ENCODE measurements at places on chromosomes 2 and 18.

DNA sequence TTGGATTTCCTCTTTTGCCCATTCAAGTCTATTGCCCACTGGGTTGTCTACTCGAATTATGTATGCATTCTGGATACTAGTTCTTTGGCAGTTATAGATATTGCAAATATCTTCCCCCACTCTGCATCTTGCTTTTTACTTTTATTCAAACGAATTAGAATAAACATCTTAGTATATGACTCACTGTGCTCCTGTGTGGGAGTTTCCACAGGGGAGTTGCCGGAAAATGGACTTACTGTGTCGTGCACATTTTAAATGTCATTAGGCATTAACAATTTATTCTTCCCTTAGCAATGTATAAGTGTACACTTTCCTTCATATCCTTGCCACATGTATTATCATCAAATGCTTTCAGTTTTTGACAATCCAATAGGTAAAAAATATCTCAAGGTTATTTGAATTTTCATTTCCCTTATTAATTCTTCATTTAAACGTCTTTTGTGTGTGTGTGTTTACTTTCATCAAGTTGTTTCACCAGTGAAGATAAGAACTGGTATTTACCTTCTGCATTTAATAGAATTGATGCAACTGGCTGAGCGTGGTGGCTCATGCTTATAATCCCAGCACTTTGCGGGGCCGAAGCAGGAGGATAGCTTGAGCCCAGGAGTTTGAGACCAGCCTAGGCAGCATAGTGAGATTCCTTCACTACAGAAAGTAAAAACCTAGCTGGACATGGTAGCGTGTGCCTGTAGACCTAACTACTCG is 4.6 kb upstream of the UGT1A5 start:
- DNase-seq = peak; percentile 50

DNA sequence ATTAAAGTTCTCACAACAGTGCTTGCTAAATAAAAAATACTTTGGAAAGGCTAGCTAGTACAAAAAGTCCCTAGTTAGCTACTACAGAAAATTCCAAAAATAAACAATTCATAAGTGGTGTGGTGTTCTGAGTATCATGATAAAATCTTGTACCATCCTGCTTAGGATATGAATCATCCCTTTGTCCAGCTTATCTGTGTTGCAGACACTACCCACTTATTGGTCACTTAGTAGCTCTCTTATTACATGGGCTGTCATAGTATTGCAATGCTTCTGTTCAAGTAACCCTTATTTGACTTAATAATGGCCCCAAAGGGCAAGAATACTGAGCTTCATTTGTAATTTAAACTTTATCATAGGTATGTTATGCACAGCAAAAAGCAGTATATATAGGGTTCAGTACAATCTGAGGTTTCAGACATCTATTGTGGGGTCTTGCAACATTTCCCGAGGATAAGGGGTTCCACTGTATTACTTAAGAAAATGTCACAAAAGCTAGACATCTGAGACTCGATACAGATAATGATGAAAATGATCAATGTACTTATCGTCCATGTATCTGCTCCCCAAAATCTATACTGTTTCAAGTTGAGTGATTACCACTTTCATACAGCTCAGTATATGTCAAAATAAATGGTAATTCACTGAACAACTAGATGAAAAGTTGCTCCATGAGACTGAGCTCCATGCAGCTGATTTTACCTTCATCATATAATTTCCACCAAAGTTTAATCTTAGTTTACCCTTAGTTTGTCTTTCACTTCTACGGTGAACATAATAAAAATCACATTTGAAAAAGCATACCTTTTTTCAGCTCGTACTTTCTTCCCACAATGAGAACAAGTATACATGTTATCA is 93.8 kb downstream of the C2orf74 start:
- peak; percentile 86 for DNase-seq

DNA sequence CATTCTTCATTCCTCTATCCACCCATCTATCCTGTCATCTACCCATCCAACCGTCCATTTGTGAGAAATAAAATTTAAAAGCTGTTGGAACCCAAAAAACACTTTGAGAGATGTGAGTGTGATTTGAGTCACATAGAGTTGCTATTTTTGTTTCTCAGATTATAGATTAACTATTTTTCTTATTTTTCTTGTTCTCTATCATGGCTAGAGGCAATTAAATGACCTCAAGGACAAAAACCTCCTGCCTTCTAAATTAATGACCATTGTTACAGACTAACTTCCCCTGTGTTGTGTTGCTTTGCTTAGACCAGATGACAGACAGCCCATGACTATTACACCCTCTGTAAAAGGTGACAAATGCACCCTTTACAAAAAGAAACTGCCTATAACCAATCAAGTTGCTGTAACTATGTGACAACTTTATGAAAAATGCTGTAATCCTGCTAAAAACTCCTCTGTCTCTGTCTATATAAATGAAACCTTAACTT is 207.9 kb upstream of the CXCR4 start:
- DNase-seq = no peak

GRCh38 chr2:88811233-88811632 is 119.8 kb downstream of the RPIA start:
- no peak for DNase-seq

GRCh38 chr18:69889009-69889408 is 58.7 kb downstream of the CD226 start:
- DNase-seq = no peak

DNA sequence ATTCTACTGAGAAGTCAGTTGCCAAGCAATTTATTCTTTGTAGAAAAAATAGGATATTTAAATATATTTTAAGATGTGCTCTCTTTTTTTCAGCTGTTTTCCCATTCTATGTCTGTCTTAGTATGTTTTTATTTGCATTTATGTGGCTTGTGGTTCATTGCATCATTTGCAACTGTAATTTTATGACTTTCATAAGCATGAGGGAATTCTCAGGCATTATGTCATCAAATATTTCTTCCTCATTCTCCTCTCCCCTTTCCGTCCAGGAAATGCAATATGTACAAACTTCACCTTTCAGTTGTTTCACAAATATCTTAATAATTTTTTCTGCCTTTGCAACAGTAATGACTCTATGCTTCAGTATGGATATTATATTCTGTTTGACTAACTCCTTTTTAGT is 560.2 kb upstream of the LRATD1 start:
- no peak for DNase-seq

GRCh38 chr2:77325395-77325794 is 196.8 kb downstream of the LRRTM4 start:
- DNase-seq = no peak

DNA sequence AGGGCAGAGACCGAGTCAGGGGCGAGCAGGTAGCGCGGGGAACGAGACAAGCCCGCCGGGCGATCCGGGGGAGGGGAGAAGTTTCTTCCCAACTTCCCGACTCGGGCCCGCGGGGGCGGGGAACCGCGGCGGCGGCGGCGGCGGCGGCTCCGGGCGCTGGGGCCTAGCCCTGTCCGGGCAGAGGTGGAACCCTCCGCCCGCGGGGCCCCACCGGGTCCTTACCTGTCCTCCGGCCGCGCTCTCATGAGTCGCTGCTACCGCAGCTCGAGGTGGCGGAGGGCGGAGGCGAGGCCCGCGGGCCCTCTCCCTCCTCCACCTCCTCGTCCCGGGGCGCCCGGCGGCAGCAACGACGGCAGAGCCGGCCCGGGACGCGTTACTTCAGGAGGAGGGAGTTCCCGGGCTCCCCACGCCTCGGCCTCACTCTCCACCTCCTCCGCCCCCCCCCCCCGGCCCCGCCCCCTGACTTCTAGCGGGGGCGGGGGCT is at the start of gene YES1:
Gene YES1 (minus strand): TSS at position 351 of the 484 bp plus-strand sequence. CDS start 55,415 bp downstream, outside the sequence.
- DNase-seq = peak; percentile 86

DNA sequence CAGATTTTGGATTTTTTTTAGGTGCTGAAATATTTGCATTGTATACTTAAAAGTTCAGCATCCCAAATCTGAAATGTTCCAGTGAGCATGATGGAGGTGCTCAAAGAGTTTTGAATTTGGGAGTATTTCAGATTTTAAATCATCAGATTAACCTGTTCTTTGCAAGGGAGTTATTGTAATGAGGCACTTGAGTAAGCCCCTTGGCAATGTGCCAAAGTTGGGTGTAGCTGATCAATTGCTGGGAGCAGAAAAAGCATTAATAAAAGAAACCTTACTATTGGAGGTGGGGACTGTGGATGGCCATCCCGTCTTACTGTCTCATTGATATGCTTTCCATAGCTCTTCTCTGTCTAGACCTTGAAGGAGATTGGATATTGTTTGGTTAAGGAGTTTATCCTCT is 28.3 kb downstream of the MALT1 start:
- DNase-seq = peak; percentile 28

- no peak for DNase-seq
These were observed 707 bp upstream of the DGUOK start for GRCh38 chr2:73925853-73926492.

DNA sequence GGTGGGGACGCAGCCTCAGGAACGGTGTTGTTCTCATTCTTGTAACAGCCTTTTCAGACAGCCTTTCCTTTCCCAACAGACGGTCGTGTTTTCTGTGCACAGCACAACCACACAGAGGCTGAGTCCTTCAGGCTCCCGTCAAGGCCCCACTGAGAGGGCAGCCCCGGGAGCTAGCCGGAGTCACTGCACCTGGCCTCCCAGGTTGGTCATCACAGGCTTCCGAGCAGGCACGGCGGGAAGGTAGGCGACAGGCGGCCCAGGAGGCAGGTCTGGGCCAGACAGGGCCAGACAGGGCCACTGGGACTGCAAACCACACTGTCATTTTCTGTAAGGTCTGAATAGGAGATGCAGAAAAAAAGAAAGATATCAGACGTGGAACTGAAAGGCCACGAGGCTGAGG is 570.8 kb downstream of the GALR1 start:
- DNase-seq = no peak

GRCh38 chr18:37175727-37176620 is 347.0 kb downstream of the KIAA1328 start:
- no peak for DNase-seq

DNA sequence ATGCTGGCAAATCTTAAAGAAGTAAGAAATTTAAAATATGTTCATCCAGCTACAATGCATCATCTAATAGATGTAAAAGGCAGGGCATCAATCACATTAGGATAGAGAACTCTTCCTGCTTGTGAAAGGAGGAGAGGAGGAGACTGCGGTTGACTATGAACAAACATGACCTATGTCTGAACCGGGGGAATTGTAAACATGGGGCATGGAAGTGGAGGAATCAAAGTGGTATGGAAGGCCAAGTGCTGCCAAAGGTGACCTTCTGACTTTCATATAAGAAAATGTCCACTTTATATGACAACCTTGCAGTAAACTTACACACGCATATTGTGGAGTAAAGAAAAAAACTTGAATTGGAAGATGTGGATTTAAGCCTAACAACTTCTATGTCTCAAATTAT is 20.0 kb upstream of the SLC8A1 start:
- no peak for DNase-seq

GRCh38 chr2:7272210-7272609 is 355.0 kb downstream of the RNF144A start:
- DNase-seq = peak; percentile 86
